ENCODE measurements at places on chromosomes 4 and X. TPM values are rescaled to one million over a fixed set of nuclear protein-coding genes. Genes with fewer than 3 reads are reported as not detected.

TEX11 gene
- total RNA-seq: 0.27 TPM

LDB2 gene
- total RNA-seq: 7.0 TPM

GRCh38 chrX:125622899-125623298 is 303.2 kb downstream of the TEX13C start:
- DNase-seq: no peak

GRCh38 chr4:15868111-15868510 is 70.4 kb downstream of the FGFBP1 start:
- DNase-seq: no peak

DNA sequence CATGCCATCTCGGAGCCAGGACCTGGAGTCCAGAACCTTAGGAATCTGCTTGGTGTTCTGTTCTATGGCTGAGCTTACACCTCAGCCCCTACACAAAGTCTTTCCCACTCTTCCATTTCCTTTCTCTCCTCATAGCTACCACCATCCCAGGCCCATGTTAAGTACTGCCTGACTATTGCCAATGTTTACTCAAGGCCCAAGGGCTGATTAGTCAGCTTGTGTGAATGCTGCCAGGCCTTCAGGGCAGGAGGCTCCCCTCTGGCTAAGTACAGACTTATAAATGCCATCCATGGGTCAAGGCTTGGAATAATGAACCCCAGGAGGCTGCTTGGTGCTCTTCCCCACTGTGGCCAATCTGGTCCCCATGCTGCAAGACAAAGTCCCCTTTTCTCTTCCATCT is 411.6 kb upstream of the MAGEB18 start:
- no peak for DNase-seq

All from transverse colon (tissue), 4 donors.